GM10248 (cell line): ENCODE measurements at places on chromosomes 2 and 18.

DNA sequence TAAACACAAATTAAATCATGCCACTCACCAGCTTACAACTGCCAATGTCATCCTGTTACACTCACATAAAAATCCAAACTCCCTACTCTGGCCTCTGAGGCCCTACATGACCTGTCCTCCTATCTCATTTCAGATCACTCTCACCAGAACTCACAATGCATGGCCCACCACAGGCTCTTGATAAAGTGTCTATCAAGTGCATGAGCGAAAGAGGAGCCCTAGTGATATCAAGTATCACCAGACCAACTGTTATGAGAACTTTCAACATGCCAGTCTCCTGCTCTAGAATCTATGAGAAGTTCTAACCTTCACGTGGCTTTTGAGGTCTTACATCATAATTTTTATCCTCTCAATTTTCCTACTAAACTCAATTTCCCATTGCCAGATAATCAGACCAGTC lies 76.4 kb upstream of the CD226 start:
- DNase-seq: no peak

- no peak for DNase-seq
Measured at GRCh38 chr2:69013840-69014821, 1.2 kb downstream of the ANTXR1 start.

- no peak for DNase-seq
Measured at GRCh38 chr2:95030496-95030895, 5.0 kb downstream of the MAL start.

- no peak for DNase-seq
Measured at GRCh38 chr2:86788165-86788564, 2.5 kb downstream of the CD8A start.

- peak; percentile 19 for DNase-seq
Measured at GRCh38 chr2:241821460-241822263, 12.7 kb downstream of the NEU4 start.

- DNase-seq: no peak
Measured at GRCh38 chr2:75870133-75870532, 159.4 kb upstream of the GCFC2 start.

- DNase-seq: peak; percentile 25
Measured at GRCh38 chr2:181682795-181683517, 2.6 kb upstream of the NEUROD1 start.

DNA sequence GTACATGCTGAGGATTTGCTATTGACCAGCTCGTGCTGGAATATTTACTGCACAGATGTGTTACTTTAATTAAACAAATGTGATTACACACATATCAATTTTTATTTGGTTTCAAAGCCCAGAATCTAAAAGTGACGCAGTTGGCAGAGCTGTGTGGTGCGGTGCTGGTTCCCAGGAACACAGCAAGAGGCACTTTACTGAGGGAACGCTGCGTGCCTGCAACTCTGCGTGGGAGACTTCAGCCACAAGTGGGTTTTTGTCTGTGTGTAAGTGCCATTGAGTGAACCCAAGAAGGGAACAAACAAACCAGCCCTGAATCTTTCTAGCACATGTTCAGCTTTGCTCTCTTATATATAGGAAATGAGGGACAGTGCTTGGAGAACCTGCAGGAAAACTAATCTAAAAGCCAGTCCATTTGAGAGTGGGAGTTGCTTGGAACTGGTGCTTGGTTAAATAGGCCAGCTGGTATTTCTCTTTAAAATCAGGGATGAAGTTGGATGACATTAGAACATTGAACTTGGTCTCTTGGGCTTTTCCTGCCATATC lies 196.6 kb upstream of the CELF4 start:
- no peak for DNase-seq

- DNase-seq: no peak
Measured at GRCh38 chr18:52536039-52536438, 196.0 kb downstream of the DCC start.

- peak; percentile 88 for DNase-seq
Measured at GRCh38 chr2:84970868-84971509, at the start of gene KCMF1. TSS of gene KCMF1 (plus strand) at chr2:84971161. CDS start at chr2:84971452, 291 bp downstream.

DNA sequence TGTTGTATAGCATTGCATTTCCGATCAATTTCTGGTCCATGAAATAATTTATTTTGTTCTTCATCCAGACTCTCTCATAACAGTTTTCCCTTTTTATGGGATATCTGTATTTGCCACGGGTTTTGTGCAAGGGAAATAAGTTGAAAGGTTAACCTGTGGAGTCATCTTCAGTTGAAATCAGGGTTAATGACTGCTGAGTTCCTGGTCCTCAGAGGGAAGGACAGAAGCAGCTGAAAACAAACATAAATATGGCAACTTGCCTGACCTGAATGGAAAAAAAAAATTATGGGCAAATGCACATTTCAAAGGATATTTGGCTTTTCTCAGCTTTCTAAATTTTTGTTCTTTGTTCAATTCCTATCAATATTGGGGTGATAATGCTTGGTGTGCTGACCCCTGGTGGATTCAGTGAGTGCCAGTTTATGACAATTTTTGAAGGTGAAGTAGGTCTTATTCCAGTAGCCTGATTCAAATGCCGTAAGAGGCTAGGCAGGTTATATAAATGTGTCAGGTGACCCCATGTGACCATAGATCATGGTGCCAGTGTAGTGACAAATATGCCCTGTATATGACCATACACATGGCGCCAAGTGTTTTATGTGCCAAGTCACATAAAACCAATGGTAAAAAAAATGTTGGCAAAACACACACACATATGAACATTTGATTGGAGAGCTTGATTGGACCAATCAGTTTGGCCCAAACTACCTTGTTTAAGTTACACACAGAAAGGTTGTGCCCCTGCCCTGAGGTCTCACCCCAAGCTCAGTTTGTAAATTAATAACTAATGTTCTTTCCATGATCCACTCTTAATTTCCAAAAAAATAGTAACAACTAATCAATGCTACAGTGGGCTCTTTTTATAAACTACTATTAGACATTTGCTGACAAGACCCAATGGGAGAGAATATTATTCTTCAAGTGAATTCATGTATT lies 47.6 kb upstream of the FAM124B start:
- DNase-seq: peak; percentile 26

- DNase-seq: no peak
Measured at GRCh38 chr2:229701062-229701461, 13.3 kb downstream of the DNER start.

DNA sequence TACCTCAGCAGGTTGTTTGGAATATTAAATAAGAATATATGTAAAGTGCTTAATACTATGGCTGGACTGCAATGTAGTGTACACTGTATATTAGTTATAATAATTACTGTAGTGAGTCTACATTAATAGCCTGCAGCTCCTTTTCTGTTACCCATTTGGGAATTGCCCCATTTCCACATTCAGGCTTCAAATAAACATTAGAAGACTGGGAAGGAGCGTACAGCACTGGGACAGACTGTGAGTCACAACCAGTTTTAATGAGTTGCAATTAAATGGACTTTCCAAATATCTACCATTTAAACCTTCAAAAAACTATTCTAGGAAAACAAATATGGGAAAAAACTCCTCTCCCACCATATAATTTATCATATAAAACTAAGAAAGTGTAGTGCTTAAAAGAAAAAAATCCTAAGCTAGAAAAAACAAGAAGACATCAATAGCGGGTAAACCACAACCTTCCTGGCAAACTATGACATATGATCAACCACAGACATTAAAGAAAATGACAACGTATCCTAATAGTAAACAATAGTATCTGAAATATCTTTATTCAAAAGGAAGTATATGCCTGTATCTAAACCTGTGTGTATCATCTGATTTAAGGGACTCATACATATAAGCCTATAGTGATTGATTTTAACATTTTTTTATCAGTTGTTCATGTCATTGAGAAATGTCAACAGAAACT lies 86.1 kb downstream of the TRIP12 start:
- DNase-seq: no peak

- no peak for DNase-seq
Measured at GRCh38 chr2:234373060-234373459, 123.8 kb downstream of the ARL4C start.

DNA sequence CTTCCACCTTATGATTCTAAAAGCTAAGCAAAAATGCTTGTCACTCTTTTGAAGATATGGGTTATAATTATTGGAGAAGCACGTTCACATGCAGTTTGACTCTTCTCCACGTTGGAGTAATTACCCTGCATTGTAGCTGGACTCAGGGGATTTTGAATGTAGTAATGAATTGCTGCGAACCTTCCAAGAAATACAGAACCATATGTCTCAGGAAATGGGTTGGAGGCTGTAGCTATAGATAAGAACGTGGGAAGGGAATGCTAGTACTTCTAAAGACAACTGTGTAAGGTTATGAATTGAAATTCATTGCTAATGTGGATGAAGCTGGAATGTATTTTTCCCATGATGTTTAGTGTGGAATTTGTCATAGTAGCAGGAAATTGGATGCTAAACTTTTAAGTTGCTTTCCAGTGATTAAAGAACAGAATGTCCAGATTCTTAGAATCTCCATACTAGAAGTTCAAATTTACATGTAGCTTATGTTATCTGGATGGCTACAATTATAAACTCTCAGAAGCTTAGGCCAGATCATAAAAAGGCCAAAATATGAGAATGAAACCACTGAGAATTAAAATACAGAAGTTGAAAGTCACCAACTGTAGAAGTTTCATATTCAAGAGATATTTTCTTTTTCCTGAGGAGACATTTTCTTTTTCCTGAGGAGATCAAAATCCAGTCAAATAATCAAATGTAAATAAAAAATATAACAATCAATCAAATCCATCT lies 27.3 kb upstream of the SPOPL start:
- DNase-seq: no peak

- DNase-seq: no peak
Measured at GRCh38 chr18:29962579-29962978, 1080.0 kb downstream of the DSC3 start.

DNA sequence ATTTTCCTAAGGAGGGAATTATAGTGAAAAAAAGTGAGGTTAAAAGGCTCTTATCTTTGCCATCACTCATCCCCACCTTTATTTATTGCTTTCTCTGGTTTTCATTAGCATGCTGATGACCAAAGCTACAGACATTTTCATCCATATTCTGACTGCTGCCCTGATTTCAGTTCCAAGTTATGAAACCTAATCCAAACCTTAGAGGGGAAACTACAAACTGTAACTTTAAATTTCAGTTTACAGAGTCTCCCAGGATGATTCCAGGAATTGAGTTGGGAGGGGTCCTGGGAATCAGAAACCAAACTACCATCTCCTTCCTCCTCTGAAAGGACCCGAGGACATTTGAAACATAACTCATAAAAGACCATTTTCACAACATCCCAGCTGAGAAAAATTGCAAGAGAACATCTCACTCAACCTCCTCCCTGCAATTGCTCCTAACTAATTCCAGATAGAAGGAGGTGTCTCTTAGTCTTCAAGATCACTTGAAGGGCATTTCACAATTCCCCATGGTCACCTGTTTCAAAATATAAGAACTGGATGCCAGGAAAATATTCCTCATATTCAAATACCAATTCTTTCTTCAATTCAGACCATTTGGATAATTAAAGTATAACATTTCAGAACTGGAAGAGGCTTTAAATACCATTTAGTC lies 520.6 kb downstream of the TNS1 start:
- DNase-seq: no peak

DNA sequence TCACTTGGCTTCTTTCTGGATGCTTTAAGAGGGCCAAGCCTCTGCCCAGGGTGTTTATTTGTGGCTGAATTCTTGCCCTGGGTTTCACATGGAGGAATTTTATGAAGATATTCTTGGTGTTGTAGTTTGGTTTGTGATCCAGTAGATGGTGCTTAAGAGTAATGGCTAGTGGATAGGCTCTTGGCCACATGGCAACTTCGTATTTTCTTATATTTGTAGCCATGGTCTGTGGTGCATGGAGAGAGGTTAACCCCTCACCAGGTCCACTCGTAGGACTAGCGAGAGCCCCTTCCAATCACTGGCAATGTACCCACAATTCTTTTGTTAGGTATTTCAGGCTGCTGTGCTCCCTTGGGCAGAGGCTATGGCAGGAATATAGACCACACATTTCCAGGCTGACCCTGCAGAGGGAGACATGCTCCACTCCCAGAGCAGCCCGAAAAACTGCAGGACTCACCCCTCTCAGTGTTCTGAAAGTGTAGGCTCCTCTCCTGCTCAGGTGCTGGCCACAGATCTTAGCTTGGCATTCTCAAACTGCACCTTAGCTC lies 582.1 kb upstream of the SETBP1 start:
- DNase-seq: no peak

DNA sequence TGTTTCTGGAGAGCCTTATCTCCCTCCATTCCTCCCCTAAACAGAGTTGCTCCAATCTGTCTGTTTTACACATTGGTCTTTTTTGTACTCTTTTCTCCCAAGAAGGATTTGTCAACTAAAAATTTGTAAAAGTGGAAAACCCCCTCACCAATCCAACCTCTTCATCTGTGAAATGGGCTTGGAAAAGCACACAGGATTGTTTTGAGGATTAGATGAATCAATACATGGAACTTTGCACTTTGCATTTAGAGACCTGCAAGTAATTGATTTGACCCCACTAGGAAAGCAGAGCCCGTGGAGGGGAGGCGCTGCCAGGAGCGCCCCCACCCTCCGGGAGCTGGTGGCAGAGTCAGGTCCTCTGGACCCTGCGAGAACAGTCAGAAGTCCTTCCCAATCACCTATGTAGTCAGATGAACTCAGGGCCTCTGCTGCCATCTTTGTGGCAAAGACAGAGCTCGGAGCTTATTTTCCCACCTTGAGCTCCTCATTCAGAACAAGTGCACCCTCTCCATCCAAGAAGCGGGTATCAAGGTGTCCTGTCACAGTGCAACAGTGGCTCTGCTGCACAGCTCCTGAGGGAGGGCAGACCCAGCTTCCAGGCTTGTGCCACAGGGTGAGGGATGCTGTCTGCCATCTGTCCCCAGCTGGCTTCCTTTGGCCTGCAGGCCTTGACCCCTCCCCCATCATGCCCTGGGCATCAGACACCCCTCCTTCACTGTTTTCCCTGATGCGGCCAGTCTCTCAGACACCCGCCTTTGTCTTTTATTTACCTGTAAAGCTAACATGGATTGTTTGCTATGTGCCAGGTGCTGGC lies 1.7 kb upstream of the TMEM185B start:
- no peak for DNase-seq

DNA sequence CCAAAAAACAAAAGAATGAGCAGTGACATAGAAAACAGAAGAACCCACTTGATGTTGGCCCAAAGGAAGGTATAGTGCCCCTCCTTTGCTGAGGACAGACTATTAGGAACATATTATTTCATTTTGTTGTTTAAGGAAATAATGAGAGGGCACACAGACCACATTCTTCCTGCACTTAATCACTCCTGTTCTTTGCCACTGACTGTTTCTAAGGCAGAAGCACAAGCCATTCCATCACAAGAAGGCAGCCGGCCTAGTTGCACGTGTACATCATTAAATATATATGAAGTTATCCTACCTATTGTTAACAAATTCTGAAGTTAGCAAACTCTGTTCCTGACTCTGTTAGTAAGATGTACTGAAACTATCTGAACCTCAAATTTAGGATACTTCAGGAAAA lies 110.0 kb downstream of the LNPK start:
- DNase-seq: no peak

GRCh38 chr2:221517696-221518151 lies 54.4 kb downstream of the EPHA4 start:
- DNase-seq: peak; percentile 54

GRCh38 chr2:102040229-102040628 lies 48.5 kb downstream of the IL1R2 start:
- DNase-seq: no peak

GRCh38 chr2:137865954-137866540 lies 98.2 kb upstream of the HNMT start:
- no peak for DNase-seq
